T-cell (primary cell): ENCODE measurements at places on chromosomes 5 and 9. TPM values are rescaled to one million over a fixed set of nuclear protein-coding genes. Genes with fewer than 3 reads are reported as not detected.

UBQLN1 gene
- total RNA-seq: 105 TPM

MYOZ3 gene
- not detected for total RNA-seq

ERAP2 gene
- 54.2 TPM for total RNA-seq

DNA sequence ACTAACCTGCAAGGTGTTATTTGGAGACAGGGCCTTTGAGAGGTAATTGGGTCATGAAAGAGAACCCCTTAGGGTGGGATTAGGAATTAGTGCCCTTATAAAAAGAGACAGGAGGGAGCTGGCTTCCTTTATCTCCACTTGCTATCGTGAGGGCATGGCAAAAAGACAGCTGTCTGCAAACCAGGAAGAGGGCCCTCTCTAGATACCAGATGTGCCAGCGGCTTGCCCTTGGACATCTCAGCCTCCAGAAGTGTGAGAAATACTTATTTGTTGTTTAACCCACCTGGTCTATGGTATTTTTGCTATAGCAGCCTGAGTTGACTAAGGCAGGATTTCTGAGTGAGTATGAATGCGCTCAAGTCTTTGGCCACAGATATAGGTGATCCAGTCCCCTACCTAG is 978 bp upstream of the RGS14 start:
- no peak for DNase-seq

GRCh38 chr9:112861638-112862555 is 28.8 kb downstream of the SLC46A2 start:
- no peak for DNase-seq

LCN10 gene
- 2.8 TPM for total RNA-seq

PCDHB11 gene
- not detected for total RNA-seq

GRCh38 chr5:15539951-15540350 is 40.0 kb downstream of the FBXL7 start:
- DNase-seq: no peak

DNA sequence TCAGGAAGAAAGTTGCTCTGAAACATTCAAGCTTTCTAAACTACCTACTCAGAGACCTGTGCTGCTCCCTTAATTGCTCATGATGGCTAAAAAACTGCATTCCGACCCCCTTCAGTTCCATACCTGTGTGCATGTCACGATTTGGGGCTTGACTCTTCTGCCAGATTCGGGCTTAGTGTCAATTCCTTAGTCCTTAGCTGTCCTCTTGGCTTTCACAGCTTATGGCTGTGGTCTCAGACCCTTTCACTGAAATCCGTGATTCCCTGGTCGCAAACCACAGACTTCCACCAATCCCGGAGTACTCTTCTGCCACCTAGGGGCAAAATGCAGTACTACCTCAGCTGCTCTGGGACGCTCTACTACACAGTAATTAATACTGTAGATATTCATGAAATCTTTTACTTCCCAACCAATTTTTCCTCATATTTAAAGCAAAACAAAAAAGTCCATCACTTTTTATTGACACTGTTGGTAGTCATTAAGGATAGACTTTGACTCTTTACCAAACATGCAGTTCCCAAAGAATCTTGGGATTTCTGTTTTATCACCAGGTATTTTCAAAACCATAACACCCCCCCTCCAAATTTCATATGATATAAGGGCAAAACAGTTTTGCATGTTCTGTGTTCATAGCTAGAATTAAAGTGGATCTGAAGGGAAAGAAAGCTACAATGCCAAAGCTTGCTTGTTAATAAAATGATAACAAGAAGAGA is 617.4 kb downstream of the SLCO4C1 start:
- no peak for DNase-seq

GRCh38 chr5:179504600-179505396 is 45.6 kb upstream of the RUFY1 start:
- DNase-seq: no peak

DNA sequence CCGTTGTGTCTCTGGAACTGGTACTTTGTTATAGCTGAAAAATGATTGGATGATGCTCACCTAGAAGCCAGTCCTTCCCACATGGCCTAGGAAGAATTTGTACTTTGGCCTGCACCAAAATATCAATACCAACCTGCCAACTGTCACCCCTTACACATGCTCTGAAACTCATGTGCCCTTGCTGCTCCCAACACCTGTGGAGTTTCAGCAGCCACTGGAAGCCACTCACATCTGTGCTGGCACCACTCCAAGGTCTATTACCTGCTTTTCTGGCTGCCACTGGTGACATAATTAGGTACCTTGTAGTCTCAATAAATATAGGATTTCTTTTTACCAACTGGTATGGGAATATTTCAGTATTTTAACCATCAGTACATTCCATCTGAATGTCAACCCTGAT is 363.6 kb downstream of the SH3GL2 start:
- no peak for DNase-seq

- DNase-seq: no peak
Measured at GRCh38 chr9:115004545-115004944, 74.2 kb upstream of the TNFSF8 start.

BHMT2 gene
- not detected for total RNA-seq

RASGRF2 gene
- total RNA-seq: 25.2 TPM

SHISAL2B gene
- total RNA-seq: not detected

DNA sequence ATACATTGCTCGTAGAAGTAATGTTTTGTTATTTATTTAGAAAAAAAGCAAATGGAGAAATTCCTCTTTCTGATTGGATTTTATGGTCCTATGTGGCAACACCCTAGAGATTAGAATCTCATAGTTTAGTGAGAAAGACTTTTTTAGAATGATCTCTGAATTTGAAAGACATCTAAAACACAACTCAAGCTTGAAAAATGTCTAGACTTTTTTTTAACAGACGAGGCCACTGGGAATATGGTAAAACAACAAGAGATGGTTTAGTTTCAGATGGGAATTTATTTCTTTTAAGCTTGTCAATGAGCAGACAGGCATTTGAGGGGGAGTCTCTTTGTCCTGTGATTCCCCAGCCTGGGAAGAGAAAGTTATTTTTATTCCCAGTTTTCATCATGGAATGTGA is 122.1 kb downstream of the NTRK2 start:
- no peak for DNase-seq

DNA sequence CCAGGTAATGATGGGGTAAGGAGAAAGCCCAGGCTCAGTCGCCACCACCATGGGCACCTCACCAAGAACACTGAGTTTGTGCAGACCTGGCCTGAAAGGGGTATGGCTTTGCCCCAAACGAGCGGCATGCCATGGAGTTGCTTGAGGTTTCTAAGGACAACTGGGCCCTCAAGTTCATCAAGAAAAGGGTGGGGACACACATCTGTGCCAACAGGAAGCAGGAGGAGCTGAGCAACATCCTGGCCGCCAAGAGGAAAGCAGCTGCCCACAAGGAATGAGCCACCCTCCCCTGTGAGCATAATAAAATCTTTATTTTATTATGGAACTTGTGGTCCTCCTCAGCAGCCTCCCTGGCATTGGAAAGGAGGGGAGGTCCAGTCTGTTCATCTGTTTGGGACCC is 23.8 kb downstream of the CD14 start:
- no peak for DNase-seq

- DNase-seq: no peak
Measured at GRCh38 chr5:43150748-43151147, 30.0 kb downstream of the ZNF131 start.

PCDHGB3 gene
- 0.62 TPM for total RNA-seq

- DNase-seq: no peak
Measured at GRCh38 chr9:96141666-96142065, 160.3 kb downstream of the HSD17B3 start.

GRCh38 chr9:93052791-93053540 is 5.5 kb upstream of the SUSD3 start:
- DNase-seq: no peak

DNA sequence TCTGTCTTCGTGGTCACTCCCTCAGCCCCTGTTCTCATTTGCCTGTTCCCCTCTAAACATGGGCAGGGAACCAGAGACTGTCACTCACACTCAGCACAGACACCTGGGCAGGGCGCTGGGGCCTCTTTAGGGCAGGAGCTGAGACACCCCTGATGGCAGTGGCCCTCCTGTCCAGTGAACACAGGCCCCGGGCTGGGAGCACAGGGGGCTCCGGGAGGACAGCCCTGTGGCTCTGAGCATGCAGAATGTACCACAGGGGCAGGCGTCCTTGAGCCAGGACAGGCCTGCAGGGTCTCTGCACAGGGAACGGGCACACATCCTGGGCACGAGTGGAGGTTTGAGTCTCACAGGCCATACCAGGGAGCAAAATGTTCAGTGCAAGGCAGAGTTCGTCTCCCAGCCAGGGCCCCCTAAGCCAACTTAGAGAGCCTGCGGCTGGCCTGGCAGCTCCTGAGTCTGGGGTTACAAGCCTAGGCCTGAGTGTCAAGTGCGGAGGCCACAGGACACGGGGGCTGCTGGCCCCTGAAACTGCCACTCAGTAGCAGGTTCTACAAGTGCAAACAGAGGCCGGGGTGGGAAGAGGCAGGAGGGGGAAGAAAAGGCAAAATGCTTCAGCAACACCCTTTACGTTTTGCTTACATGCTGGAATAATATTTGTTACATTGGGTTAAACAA is 55.9 kb upstream of the NKD2 start:
- no peak for DNase-seq

EQTN gene
- not detected for total RNA-seq

- DNase-seq: no peak
Measured at GRCh38 chr9:133691191-133691590, 47.0 kb downstream of the SARDH start.

PTPN3 gene
- total RNA-seq: 0.05 TPM

GRCh38 chr9:88237991-88238571 is 99.8 kb upstream of the SPATA31C2 start:
- no peak for DNase-seq

GRCh38 chr5:72093217-72093616 is 14.1 kb upstream of the MAP1B start:
- no peak for DNase-seq

STK32A gene
- total RNA-seq: not detected

ADCY2 gene
- total RNA-seq: 0.23 TPM

GRCh38 chr9:135517407-135517822 is 3.8 kb upstream of the LCN1 start:
- DNase-seq: no peak

DNA sequence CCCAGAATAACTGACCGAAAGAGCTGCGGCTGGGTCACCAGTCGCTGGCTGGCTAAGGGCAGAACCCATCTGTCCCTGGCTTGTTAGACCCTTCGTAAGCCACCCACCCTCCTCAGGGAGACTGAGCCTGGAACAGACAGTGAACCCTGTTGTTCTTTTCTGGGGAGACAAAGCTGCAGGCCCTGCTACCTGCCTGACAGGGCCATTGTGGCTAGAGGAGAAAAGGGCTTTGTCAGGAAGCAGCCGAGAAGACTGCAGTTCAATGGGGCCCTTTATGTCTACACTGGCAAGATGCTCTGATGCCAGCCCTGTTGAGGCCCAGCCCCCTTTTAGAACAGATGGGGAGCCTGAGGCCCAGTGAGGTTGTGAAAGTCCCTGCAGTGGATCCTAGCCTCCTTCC is 3.7 kb upstream of the NIPAL4 start:
- no peak for DNase-seq

FOXD4L5 gene
- total RNA-seq: 0.23 TPM

GRCh38 chr5:93603793-93604643 is 21.0 kb downstream of the NR2F1 start:
- no peak for DNase-seq

GRCh38 chr5:167701051-167701450 is 590.4 kb upstream of the WWC1 start:
- DNase-seq: no peak

- no peak for DNase-seq
Measured at GRCh38 chr9:37163299-37163698, 42.9 kb downstream of the ZCCHC7 start.

AJM1 gene
- 5.7 TPM for total RNA-seq

- DNase-seq: no peak
Measured at GRCh38 chr5:32153723-32154122, 20.4 kb downstream of the GOLPH3 start.

GALNT12 gene
- total RNA-seq: 11.0 TPM

DNA sequence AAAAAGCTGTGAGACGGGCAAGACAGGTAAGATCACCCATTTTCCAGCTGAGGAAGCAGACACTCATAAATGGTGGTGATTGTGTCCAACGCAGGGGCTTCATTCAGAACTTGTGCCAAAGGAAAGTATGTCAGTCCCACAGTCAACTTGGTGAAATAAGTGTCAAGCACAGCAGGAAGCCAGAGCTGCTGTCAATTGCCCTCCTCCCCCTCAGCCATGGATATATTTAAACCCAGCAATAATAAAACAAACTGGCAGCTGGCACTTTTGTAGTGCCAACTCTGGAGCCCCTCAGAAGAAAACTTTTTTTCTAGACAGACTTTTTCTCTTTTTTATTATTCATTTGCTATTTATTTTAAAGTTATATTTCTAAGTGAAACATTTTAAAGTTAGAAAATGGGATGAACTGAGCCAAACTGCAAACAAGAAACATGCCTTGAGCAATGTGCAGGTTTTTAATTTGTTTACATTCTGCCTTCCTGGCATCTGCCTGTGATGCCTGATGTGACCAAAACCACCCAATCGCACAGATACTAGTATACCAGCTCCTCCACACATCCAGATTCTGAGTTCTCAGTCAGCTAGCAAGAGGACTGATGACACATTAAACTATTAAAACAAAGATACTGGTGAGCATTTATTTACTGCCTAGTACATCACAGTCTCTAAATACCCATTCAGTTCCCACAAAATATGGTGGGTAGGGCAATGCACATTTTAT is 17.0 kb downstream of the DMAC1 start:
- no peak for DNase-seq

DNA sequence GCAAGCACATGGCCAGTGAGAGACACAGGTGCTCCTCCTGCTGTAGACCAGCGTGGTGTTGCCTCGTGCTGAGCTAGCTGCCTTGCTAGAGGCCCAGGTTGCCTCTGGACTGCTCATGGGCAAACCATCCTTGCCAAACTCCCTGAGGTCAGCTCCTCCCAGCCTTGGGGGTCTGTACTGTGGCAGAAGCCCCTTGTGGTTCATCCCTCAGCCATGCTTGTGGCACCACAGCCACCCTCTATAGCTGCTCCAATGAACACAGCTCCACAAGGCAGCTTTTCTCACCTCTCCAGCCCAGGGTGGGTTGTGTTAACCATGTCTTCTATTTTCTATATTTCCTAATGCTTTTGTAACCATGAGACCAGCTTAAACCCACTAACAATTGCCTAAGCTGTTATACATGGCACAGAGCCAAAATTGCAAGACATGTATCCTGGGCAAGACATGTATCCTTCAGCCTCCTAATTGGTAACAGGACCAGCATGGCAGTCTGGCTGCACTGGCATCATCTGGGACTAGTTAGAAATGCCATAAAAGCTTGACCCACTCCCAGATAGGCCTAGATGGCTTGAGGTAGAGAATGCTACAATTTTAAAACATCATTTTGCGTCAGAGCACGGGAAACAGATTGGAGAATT is 183.1 kb upstream of the S1PR3 start:
- DNase-seq: no peak

FABP6 gene
- not detected for total RNA-seq

ATP10B gene
- not detected for total RNA-seq

GRCh38 chr9:135812961-135813360 is 94.4 kb downstream of the CAMSAP1 start:
- no peak for DNase-seq

- DNase-seq: no peak
Measured at GRCh38 chr5:34061993-34062392, 19.0 kb upstream of the C1QTNF3 start.

TSSK1B gene
- not detected for total RNA-seq
